ENCODE measurements at places on chromosomes 3 and 15.

GRCh38 chr15:33159726-33160453 is 34.6 kb downstream of the FMN1 start:
- DNase-seq, result no peak

DNA sequence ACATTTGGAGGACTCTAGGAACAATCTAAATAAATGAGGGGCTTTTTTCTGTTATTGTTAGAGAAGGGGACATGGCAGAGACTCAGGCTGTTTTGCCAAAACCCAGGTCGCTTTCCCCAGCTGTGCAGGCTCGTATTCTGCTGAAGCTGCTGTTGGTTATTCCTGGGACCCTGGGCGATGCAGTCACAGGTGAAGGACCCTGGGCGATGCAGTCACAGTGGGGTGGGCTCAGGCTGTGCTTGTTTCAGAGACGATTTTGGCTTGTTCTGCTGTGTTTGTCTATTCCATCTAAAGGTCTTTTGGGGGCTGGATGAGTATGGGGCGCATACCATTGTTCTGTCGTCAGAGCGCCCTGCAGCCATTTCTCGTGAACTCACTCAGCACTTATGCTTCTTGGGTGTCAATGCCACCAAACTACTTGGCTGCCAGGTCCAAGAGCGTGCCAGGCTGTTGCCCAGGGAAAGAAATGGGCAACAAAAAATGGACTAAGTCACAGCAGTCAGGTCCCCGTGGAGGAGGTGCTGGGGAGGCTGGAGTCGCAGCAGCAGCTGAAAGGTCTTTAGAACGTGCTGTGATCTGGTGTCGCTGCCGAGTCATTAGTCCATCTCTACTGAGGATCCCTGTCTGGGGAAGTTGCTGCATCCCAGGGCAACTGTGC is 151.4 kb downstream of the CHDH start:
- DNase-seq, result no peak

DNA sequence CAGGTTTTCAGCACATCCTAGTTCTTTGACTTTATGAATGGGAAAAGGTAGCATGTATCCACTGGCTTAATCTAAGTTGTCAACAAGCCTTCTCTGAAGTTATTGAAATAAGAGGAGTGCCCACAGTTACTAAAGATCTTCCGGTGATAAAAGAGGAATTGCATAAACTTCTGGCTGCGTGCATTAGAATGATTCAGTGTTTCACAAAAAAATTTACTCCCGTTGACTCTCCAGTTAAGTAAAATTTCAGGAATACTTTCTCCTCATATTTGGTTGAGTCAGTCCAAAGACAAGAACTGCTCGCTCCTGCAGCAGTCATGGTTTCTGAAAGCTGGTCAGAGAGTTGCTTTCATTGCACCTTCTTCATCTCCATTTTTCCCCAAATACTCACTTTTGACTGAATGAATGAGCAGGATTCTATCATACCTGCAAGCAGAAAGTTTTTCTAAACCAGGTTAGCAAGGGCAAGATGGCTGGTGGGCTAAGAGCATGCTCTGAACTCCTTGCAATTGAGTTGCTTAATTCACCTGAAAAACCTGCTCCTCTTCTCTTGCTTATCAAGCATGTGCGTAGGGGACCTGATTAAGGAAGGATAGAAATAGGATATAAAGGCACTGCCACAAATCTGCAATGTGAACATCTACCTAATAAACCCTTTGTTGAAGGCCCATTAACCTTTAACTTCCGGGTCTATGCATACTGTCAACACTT is 64.2 kb upstream of the TIMP4 start:
- peak; percentile 90 for DNase-seq

DNA sequence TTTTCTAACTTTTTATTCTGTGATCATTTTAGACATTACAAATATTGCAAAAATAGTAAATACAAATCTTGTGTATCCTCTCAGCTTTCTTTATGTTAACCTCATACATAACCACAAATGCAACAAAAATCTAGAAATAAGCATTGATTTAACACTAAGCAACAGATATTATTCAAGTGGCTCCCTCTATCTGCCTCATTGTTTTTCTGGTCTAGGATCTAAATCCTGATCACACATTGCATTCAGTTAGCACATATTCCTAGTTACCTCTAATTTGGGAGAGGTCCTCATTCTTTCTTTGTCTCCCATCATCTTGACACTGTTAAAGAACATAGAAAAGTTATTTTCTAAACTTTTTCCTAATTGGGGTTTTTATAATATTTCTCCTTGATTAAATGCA is 1126.0 kb downstream of the ROBO2 start:
- peak; percentile 37 for DNase-seq

GRCh38 chr3:152377184-152377570 is 108.4 kb downstream of the MBNL1 start:
- DNase-seq, result no peak

DNA sequence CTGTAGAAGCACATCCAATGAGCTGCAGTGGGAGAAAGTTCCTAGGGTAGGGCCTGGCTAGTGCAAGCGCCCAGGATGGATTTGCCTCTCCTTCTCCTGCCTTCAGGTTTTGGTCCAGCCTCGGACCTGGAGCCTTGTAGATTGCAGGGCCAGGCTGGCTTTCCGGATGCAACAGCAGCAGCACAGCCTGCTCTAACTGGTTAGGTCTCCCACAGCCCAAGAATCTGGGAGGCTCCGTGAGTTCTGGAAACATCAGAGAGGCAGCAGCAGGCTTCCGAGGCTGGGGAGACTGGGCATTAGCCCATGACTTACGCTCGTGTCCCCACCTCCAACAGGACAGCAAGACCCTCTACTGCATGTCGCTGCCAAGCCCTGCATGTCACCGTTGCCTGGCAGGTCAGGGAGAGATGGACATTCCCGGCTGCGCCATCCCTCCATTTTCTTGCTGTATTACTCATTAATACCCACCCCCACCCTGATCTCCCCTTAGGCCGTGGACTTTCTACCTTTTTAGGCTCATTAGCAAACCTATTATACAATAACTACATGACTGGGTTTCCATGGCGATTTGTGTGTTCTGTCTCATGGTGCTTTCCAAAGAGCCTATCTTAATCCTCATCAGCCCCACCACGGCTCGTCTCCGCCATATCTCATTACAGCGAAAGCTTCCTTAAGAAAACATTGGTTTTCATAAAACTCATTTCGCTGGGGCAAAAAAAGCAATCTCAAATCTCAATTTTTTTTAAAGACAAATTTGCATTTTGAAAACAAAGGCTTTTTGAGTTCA is 40.9 kb upstream of the RGMA start:
- no peak for DNase-seq

DNA sequence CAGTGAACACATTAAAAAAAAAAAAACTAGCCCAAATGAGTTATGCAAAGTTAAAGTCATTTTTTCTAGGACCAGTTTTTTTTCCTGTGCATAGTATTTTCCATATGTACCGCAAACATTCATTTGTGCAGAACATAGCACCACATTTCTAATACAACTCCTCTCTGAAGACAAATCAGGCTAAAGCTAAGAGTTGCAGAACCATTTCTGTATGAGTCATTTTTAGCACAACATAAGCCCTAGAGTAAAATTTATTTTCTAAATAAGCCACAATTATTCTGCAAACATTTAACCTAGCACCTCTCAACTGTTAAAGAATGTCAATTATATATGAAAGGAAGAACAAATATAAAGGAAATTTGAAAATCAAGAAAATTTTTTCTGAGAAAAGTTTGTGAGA is 375.8 kb downstream of the TIGIT start:
- DNase-seq, result peak; percentile 48

GRCh38 chr3:147737376-147737775 is 328.2 kb downstream of the ZIC1 start:
- DNase-seq, result peak; percentile 38

All from adipocyte (in vitro differentiated cells).